ENCODE measurements at places on chromosomes 1 and 21. TPM values are rescaled to one million over a fixed set of nuclear protein-coding genes. Genes with fewer than 3 reads are reported as not detected.

DNA sequence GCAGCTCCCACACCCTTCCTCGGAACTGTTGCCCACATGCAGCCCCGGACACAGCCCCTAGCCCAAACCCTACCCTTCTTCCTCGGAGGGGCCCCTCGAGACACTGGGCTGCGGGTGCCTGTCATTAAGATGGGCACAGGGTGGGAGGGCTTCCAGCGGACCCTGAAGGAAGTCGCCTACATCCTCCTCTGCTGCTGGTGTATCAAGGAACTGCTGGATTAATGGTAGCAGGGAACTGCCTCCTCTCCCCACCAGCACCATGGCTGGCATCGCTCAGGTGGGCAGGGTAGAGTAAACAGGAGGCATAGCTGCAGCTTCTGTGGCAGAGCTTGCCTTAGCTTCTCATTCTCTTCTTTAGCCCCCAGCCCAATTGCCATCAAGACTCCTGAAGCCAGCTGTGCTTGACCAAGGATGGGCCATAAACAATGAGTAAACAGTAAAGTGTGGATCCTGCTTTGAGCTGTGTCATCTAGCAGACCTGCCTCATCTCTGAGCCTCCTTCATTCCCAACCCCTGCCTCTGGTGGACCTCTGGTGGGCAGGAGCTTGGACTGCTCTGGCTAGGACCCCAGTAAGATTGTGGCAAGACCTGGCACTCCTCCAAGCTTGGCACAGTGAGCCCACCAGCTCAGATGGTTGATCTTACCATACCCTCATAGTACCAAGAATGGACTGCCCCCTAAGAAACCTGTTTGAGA is at the start of gene LENEP:
Gene LENEP, plus strand, starts transcription at position 15 of the 697 bp plus-strand sequence. Its CDS starts 22 bp downstream, at position 37.
- DNase-seq = no peak

GRCh38 chr1:198641501-198641900 is 2.7 kb downstream of the PTPRC start:
- no peak for DNase-seq

GRCh38 chr1:181345146-181345545 is 138.2 kb upstream of the CACNA1E start:
- peak; percentile 10 for DNase-seq

DNA sequence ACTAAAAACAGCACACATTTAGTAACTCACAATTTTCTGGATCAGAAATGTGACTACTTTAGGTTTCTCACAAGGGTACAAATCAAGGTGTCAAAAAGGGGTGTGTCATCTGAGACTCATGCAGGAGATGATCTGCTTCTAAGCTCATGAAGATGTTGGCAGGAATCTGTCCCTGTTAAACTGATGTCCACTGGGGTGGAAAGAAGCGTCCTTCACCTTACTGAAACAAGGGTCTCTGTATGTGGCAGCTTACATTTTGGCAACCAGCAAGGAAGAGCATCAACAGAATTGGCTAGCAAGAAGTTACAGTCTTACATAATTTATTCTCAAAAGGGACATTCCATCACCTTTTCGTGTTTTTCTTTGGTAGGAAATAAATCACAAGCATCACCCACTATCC is 1223.8 kb downstream of the AMY1C start:
- DNase-seq = no peak

DNA sequence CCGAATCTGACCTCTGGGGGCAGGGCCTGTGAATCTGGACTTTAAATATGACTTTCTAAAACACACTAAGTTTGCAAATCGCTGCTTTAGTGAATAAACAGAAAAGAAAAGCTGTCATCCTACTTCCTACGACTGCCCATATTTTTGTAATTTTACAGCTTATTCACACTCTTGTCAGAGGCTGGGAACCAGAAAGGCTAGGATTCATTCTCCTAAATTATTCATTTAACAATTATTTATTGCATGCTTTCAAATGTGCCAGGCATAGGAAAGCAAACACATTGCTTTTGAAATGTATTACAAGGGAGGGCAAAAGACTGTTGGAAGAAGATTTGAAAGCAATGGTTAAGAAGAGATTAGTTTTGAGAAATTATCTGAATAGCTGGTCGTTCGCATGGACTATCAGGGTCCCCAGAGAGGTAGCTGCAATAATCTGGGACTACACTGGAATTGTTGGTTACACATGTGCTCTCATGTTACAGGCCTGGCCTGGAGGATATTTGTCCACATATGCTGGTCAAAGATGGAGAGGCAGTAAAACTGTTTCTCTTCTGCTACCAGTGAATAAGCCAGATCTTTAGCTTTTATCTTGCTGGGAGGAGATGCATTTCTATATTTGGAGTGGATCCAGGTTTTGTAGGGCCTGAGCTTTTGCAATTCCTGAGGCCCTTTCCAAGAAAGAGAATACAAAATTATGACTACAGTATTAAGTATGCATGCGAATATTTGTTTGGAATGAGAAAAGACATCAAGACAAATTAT is 29.6 kb upstream of the SFPQ start:
- DNase-seq = no peak

DNA sequence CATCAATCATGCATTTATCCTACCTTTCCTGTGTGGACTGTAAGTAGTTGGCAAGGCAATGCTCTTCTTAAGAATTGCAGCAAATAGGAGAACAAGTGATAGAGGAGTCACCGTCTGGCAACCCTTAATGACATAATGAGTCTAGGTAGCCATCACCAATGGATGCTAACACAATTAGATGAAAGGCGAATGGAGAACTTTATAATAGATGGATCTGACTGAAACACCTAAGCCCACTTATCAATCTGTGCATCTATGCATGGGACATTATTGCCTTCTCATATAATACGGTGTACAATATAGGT is 18.9 kb upstream of the CAPN8 start:
- DNase-seq = no peak

- DNase-seq = peak; percentile 57
These were observed at the start of gene CD53 for GRCh38 chr1:110872745-110873720. Gene CD53, plus strand, starts transcription at chr1:110873148. Its CDS starts 18,261 bp downstream, at chr1:110891409.

Gene IL20
- not detected for total RNA-seq

DNA sequence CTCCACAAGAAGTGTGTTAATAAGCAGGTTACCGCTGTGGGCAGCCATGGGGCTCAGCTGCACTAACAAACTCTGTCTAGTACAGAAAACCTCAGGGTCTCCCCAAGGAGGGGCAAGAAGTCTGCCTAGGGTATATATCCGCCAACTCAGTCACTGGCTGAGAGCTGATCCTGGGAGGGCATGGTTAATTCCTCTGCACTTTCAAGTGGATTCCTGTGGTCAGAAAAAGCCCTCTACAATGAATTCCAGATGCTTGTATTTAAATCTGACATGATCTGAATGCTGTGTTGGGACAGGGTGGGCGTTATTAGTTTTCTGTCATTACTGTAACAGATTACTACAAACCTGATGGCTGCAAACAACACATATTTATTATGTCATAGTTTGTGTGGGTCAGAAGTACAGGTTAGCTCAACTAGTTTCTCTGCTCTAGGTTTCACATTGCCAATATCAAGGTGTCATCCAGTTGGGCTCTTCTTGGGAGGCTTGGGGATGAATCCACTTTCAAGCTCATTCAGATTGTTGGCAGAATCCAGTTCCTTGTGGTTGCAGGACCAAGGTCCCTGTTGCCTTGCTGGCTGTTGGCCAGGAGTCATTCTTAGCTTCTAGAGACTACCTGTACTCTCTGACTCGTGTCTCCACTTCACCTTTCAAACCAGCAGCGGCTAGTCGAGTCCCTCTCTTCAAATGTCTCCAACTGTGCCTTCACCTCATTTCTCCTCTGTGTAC is 8.0 kb upstream of the SELE start:
- no peak for DNase-seq

GRCh38 chr1:178438432-178438831 is 58.3 kb downstream of the CLEC20A start:
- no peak for DNase-seq

Gene PCP4
- not detected for total RNA-seq

Gene PIK3C2B
- total RNA-seq = 20.2 TPM

DNA sequence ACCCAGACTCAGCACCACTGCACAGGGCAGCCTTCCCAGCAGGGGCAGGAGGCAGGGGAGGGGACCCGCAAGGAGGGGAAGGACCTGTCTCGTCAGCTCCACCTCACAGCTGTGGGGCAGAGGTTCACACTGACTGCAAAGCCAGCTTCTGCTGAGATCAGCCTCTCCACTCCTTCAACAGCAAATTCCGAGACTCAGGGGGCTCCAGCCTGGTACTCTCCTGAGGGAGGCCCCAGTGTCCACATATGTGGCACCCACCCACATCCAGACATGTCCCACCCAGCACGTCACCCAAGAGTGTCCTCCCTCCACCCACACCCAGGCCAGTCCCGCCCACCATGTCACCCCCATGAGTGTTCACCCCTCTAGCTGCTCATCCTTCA is 329.5 kb downstream of the NPHP4 start:
- DNase-seq = no peak

Gene HSD3B2
- total RNA-seq = 2.1 TPM

DNA sequence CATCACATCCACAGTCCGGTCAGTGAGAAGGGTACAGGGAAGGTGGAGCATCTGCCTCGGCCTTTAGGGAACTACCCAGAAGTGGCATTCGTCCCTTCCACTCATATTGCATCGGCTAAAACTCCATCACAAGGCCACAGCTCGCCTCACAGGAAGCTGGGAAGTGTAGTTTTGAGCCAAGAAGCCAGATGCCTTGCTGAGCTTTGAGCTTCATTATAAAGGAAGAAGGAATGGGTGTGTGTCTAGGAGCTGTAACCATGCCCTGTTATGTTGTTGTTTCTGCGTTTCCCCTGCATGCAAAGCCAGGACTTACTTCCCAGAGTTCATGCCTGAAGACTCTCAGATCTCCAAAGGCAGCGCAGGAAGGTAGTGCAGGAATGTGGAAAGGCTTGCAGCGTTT is 61.1 kb downstream of the OPTC start:
- no peak for DNase-seq

GRCh38 chr1:210438928-210439841 is 110.5 kb downstream of the HHAT start:
- DNase-seq = no peak

- peak; percentile 72 for DNase-seq
These were observed 23.1 kb upstream of the RAP1A start for GRCh38 chr1:111596499-111596898.

Gene NFYC
- total RNA-seq = 73.3 TPM

DNA sequence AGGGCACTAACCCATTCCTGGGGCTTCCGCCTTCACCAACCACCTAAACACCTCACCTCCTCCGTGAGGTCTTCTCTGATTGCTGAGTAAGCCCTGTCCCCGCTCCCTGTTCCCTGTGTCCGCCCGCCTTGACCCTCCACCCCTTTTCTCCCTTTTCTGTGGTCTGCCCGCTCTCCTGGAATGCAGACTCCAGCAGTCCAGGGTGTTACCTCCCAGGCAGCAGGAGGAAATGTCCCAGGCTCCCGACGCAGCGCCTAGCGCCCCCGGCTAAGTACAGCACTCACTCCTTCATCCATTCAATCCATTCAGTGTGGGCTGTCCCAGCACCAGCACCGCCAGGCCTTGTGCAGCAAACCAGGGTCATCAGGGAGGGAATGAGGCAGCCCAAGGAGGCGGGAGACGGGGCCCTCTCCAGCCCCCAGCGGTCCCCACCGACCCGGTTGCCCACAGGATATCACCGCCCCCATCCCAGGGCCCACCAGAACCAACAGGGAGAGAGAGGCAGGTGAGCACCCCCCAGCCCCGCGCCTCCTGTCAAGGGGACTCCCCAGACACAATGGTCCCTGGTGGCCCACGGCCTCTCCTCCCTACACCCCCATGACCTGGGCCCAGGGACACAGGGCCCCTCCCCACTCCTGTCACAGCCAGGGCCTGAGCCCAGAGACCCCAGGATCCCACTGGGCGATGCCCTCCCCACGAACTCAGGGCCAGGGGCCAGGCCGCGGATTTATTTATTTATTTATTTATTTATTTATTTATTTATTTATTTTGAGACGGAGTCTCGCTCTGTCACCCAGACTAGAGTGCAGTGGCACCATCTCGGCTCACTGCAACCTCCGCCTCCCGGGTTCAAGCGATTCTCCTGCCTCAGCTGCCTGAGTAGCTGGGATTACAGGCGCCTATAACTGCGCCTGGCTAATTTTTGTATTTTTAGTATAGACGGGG is 10.2 kb downstream of the TNFRSF14 start:
- DNase-seq = no peak

GRCh38 chr1:206514813-206515387 is 7.6 kb downstream of the RASSF5 start:
- no peak for DNase-seq

Gene SPRR2A
- not detected for total RNA-seq

GRCh38 chr1:178342745-178343144 is 154.0 kb downstream of the CLEC20A start:
- no peak for DNase-seq

GRCh38 chr1:74937176-74937575 is 197.0 kb upstream of the LHX8 start:
- DNase-seq = no peak

- DNase-seq = no peak
These were observed 13.6 kb upstream of the HSPG2 start for GRCh38 chr1:21950734-21951133.

Gene MFAP2
- 5.6 TPM for total RNA-seq

DNA sequence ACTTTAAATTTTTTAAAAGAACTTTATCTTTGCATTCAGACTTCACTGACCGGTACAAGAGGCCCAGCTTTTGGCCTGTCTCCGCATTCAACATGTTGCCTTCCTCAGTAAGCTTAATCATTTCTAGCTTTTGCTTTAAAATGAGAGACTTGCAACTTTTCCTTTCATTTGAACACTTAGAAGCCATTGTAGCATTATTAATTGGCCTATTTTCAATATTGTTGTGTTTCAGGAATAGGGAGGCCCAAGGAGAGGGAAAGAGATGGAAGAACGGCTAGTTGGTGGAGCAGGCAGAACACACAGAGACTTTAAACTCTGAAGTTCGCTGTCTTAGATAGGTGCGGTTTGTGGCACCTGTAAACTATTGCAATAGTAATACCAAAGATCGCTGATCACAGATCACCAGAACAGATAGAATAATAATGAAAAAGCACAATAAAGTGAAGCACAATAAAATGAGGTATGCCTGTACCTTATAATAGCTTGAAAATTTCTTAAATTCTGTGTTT is 31.4 kb downstream of the RABGAP1L start:
- no peak for DNase-seq

DNA sequence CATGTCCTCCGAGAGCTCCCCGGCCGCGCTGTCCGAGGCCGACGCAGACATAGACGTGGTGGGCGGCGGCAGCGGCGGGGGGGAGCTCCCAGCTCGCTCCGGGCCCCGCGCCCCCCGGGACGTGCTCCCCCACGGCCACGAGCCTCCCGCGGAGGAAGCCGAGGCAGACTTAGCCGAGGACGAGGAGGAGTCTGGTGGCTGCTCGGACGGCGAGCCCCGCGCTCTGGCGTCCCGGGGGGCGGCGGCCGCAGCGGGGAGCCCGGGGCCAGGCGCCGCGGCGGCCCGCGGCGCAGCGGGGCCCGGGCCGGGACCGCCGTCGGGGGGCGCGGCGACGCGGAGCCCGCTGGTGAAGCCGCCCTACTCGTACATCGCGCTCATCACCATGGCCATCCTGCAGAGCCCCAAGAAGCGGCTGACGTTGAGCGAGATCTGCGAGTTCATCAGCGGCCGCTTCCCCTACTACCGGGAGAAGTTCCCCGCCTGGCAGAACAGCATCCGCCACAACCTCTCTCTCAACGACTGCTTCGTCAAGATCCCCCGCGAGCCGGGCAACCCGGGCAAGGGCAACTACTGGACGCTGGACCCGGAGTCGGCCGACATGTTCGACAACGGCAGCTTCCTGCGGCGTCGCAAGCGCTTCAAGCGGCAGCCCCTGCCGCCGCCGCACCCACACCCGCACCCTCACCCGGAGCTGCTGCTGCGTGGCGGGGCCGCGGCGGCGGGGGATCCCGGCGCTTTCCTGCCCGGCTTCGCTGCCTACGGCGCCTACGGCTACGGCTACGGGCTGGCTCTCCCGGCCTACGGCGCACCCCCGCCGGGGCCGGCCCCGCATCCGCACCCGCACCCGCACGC is 547 bp downstream of the FOXD2 start:
- peak; percentile 88 for DNase-seq

Data from upper lobe of left lung (tissue), 6 donors.